ENCODE measurements at places on chromosomes 3 and 15.

- no peak for DNase-seq
These were observed 214.1 kb upstream of the CTNNB1 start for GRCh38 chr3:40985195-40985594.

GRCh38 chr15:57462381-57462780 lies 86.1 kb downstream of the CGNL1 start:
- no peak for DNase-seq

GRCh38 chr3:173395073-173395411 lies 2.5 kb upstream of the NLGN1 start:
- peak; percentile 74 for DNase-seq

GRCh38 chr3:38154033-38154494 lies 11.3 kb upstream of the OXSR1 start:
- no peak for DNase-seq

- no peak for DNase-seq
These were observed 5.8 kb upstream of the GNAI2 start for GRCh38 chr3:50230104-50230793.

DNA sequence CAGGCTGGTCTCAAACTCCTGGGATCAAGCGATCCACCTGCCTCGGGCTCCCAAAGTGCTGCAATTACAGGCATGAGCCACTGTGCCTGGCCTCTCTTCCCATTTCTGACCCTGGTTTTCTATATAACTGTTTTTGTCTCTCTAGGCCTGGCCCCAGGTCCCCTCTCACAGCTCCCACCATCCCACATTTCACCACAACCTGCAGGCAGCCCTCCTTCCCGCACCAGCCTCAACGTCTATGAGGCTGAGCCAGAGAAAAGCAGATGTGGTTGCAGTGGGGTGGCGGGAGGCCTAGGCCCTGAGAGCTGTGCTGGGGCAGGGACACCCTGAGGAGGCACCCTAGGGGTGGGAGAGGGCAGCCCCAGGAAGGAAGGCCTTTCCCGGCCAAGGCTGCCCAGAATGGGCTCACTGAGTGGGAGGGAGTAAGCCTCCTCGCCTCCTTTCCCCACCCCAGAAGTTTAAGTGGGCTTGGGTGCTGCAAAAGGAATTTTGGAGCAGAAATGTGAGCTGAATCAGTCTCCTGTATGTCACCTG lies 99.7 kb downstream of the LSM3 start:
- DNase-seq = no peak

GRCh38 chr3:65348398-65348995 lies 660.7 kb upstream of the ADAMTS9 start:
- no peak for DNase-seq

DNA sequence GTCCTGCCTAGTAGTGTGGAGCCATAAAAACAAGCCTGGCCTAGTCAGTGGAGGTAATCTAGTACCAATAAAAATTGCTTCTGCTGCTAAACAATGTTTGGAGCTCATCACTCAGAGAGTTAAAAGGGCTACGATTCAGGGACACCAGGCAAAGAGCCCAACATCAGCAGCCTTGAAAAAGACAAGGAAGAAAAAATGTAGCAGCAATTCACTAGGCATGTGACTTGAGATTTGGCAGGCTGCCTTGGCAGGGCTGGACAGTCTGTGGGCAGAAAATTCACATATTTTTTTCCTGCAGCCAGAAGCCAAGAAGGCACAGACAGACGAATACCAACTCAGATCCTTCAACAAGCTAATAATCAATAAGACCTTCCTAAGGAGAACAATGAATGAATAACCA lies 47.2 kb downstream of the IGSF11 start:
- no peak for DNase-seq

DNA sequence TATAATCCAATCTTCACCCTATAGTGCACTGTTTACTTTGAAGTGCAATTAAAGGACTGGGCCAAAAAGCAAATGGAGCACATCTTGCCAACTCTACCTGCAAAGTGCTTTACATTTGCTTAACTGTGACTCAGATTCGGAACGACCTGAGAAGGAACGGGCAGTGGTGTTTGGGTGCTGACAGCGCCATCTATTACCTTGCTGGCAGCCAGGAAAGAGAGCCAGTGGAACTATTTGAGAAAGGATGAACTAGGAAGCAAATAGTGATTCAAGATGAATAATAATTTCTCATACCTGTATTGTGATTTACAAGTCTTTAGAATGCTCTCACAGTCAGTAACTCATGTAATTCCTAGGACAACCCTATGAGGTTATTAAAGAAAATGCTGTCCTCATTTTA lies 312.9 kb downstream of the PDCD6IP start:
- no peak for DNase-seq

DNA sequence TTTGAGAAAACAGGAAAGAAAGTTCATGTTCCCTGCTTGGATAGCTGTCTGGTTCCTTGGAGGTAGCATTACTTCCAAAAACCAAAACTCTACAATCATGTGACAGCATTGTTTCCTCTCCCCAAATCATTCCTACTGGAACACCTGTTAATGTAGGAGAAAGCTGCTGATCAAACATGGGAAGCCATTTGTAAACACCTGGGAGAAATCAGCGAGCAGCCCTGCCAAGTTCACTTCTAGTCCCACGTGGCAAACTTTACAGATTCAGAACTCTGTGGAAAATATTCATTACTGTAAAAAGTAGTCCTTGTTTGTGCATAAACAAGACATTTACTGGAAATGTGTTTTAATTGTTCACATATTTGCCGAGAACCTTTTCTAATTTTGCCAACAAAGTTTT lies 275.5 kb upstream of the AZI2 start:
- no peak for DNase-seq

DNA sequence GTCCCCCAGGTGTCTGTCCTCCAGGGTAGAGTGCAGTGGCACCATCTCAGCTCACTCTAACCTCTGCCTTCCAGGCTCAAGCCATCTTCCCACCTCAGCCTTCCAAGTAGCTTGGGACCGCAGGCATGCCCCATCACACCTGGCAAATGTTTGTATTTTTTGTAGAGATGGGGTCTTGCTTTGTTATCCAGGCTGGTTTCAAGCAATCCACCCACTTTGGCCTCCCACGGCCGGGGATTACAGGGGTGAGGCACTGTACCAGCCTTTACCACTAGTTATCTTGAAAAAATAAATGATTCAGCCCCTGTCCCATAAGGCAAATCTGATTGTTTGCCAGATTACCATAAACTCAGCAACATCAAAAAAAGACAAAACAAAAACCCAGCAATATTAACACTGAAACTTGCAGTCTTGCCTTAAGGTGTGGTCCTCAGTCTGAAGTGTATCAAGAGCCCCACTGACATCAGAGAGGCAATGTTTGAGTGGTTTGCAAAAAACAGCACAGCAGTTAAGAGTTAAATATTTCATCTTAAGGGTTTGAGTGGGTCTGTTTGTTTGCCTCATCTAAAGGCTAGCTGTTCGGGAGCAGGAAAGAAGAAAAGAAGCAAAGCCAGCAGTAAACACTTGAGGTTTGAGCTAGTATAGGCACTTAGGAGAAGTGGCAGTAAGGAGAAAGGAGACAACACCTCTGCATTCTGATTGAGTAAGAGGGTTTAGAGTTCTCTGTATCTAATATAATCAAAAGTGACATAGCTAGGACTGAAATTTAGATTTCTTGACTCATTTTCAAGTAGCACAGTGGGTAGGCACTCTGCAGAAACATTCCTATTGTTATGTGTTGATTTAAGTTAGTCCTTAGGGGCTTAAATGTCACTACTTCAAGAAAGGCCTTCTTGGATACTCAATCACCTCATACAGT lies 26.3 kb upstream of the EDEM1 start:
- DNase-seq = peak; percentile 24

DNA sequence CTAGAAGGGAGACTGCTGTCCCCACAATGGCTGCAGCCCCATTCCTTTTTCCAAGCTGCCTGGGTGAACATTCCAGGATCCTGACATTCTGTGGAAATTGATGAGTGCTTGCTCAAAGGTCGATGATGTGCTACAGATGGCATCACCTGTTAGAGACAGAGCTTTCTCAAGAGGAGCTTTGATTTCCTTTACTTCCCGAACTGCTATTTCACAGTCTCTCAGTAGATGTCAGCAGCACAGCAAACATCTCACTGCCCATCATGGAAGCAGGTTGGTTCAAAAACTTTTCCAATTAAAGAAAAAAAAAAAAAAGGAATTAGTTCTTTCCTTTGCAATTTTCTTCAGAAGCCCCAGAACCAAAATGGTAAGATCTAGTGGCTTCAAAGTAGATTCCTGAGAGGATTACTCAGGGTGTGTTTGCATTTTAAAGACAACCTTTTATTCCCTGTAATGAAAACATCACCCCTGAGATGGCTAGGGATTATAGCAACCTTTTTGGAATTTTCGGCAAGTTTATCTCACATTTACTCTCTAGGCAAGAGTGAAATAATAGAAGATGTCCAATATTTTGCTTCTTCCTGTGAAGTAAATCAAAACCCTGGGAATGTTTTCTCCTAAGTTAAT lies 44.8 kb downstream of the POLR2M start:
- DNase-seq = no peak

DNA sequence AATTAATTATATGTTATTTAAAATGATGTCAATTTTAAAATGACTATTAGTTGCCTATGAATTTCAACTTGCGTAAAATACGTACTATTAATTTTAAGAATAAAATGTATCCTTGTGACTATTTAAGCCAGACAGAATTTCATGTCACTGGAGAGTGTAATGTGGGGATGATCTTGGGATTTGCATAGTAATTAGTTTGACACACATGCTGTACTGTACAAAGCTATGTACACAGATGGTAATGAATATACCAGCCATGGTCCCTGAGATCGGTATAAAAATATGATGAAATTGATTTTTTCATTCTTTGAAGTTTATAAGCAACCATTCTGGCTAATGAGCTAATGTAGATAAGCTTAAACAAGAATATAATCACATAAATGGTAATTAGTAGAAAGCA lies 134.4 kb upstream of the ROBO1 start:
- DNase-seq = no peak

- no peak for DNase-seq
These were observed 766.3 kb downstream of the TBL1XR1 start for GRCh38 chr3:176431038-176431418.

DNA sequence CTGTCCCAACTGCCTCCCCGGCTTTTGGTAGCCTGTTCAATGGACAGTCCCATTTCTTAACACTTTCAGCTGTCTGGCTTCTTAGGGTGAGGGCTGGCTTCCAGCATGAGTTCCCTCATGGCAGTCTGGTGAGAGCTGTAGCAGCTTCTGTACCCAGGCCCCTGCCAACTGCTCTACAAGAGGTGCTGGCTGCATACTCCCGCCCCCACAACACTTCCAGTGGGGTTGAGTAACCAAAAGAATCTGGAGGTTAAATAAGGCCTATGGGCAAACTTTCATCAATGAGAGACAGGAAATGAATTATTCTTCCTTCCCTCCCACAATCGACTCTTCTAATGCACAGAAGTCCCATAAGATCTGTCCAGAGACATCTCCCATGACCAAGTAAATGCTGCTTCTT lies 145.0 kb downstream of the NEK10 start:
- no peak for DNase-seq

- no peak for DNase-seq
These were observed 77.5 kb downstream of the TBL1XR1 start for GRCh38 chr3:177119829-177120228.

DNA sequence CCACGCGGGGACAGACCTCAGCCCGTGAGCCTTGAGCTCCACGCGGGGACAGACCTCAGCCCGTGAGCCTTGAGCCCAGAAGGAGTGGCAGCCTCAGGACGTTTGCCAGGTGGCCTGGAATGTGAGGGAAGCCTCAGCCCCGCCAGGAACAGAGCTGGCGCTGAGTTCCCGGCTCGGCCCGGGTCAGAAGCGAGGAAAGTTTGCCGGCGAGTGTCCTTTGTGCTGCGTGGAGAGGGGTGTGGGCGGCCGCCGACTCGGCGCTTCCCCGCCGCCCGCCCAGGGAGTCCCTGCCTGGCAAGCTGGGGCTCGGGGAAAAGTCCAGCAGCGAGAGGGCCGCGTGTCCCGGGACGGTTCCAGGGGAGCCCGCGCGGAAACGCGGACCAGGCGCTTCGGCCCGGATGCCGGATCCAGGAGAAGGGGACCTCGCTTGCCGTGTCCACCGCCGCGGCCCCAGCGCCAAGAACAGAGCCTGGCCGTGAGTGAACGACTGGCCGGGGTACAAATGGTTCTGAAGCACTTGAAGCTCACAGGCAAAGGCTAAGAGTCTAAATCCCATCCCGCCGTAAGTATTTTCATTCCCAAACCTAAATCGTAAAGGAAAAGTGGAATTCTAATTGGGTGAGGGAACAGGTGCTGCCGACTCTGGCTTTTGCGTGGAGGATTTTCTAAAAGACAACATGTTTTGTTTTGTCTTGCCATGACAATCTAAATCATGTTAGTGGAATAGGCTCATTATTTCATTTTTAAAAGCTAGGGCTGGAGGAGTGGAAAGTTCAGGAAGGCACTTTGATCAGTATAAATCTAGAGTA lies 1.7 kb downstream of the LRRN1 start:
- DNase-seq = no peak

GRCh38 chr15:39140060-39140604 lies 440.7 kb upstream of the THBS1 start:
- DNase-seq = peak; percentile 36

DNA sequence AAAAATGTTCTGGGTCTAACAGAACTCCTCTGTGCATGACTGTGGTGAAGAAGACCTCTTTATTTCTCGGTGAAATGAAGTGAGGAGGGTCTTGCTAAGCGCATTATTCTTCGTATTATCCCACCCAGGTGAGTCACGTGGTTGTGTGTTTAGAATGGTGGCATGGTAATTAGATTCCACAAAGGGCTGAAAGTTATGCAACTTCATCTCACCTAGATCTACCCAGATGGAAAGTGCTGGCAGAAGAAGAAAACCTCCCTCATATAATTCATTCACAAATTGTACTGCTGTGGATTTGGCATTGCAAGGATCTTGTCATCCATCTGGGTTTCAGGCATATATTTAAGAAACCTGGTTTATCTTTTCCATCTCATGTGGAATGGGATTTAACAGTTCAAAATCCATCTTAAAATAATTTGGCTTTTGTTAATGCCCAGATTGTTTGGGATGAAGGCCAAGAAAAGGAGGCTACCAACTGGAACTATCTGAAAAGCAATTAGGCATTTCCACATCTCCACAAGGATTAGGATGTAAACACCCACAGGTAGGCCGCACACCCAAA lies 175.3 kb downstream of the PLCL2 start:
- no peak for DNase-seq

GRCh38 chr15:63972801-63973200 lies 73.5 kb downstream of the DAPK2 start:
- DNase-seq = no peak

GRCh38 chr15:59229015-59229414 lies 22.4 kb downstream of the LDHAL6B start:
- DNase-seq = no peak

DNA sequence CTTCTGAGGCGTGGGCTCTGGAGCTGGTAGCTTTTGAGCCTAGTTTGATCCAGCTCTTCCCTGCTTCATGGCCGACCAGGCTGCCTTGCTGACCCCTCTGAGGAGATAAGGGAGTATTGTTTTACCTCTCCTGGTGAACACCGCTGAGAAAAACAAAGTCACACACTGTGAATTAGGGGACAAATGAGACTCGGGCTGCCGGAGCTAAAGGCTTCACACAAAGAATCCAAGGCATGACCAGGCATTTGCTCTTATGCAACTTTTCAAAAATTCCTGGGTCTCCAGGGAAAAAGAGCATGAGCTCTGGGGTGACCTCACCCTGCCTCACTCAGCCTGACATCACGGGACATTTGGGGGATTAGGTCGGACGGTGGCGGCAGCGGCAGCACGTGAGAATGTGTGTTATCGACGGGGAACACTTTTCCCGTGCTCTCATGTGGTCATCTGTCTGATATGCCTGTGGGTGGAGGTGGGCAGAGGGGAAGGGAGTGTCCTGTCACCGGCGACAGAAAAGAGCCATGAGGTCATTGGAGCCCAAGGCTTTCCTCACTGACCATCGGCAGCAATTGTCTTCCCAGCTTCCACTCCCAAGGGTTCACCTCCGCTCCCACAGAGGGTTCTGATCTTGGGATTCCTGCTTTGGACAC lies 61.0 kb downstream of the TMEM44 start:
- no peak for DNase-seq
